ENCODE measurements at places on chromosomes 12 and 14.

GRCh38 chr12:109487181-109488050, 10.0 kb downstream of the UBE3B start:
- DNase-seq = no peak

GRCh38 chr14:73007835-73008234, 19.1 kb downstream of the ZFYVE1 start:
- DNase-seq = no peak

DNA sequence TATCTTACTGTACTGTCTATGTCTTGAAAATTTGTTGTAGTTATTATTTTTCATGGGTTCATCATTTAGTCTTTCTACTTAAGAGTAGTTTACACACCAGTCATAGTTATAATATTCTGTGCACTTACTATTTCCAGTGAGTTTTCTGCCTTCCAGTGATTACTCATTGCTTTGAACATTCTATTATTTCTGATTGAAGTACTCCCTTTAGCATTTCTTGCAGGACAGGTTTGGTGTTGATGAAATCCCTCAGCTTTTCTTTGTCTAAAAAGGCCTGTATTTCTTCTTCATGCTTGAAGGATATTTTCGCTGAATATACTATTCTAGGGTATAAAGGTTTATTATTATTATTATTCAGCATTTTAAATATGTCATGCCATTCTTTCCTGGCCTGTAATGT, 66.8 kb downstream of the TSPAN8 start:
- DNase-seq = no peak

DNA sequence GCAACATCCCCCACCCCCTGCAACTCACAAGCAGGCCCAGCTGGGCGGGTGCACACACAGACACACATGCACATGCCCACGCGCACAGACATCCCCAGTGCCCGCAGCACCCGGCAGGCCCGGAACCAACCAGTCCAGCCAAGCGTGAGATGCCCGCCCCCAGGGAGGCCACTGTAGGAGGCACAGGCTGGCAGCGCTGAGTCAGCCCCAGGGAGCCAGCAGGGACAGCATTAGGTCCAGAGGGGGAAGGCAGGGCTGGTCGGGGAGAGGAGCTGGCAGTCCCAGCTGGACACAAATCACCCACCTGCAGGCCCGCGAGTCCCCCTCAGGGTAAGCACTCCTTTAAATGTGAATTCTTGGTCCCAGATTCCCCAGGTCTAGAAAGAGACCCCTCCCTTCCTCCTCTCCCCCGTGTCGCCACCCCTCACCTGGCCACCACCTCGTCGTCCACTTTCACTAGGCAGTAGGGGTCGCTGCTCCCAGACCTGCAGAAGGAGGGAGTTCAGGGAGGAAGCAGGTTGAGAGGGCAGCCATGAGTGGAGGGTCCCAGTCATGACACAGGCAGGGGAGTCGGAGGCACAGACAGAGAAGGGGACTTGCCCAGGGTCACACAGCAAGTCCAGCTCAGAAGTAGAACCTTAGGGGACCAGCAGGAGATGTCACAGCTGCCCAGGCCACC, 5.0 kb downstream of the RASAL1 start:
- no peak for DNase-seq

GRCh38 chr12:47028981-47029708, 50.3 kb upstream of the PCED1B start:
- no peak for DNase-seq
